ENCODE measurements at places on chromosomes 3 and 15.

DNA sequence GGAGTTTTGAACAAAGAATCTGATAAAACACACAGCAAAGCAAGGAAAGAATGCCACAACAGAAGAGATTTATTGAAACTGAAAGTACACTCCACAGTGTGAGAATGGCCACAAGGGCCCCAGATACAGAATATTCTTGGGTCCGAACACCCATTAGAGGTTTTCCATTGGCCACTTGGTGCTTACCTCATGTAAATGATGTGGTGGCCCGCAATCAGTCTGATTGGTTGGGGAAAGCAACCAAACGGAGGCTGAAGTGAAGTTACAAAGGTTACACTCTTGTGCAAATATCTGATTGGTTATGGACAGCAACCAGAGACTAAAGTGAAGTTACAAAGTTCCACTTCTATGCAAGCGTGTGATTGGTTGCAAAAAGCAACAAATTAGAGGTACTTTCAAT, 20.4 kb downstream of the NSUN3 start:
- DNase-seq = no peak

GRCh38 chr3:85780806-85781205, 822.0 kb downstream of the CADM2 start:
- DNase-seq = no peak

DNA sequence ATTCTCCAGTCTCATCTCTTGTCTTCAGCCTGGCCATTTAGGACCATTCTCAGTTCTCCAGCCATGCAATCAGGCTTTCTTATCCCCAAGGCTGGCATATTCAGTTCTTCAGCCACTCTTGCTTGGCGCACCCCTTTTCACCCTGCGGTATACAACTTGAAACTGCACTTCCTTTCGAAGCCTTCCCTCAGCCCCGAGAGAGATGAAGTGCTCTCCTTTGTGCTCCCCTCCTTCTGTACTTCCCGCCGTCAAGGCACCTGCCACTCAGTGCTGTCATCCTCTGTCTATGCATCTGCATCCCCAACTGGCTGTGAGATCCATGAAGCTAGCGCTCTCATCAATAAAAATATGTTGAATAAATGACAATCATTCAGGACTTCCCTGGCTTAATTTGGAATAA, 45.7 kb downstream of the MORC1 start:
- DNase-seq = no peak

DNA sequence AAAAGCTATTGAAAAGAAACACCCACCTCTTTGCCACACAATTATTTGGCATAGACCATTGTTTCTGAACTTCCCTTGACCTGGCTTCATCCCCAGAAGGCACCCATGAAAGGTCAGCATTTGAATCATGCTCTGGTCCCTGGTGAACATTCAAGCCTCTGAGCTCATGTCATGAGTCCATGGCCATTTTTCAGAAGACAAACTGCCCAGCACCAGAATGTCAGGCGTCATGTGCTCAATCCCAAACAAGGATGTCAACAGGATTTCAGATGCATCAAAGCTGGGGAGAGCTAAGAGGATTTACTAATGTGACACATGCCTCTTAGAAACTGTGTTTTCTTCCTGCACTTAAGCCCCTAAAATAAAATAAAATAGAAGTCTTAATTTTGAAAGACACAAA, 41.3 kb downstream of the TMED3 start:
- DNase-seq = no peak

- no peak for DNase-seq
These were observed 70.8 kb upstream of the PRR20G start for GRCh38 chr3:127358641-127359040.

GRCh38 chr3:133466531-133467386, 66.9 kb downstream of the BFSP2 start:
- no peak for DNase-seq

- no peak for DNase-seq
These were observed 969 bp upstream of the BSN start for GRCh38 chr3:49553324-49553691.

GRCh38 chr15:69272139-69272538, 26.6 kb upstream of the PAQR5 start:
- DNase-seq = no peak

DNA sequence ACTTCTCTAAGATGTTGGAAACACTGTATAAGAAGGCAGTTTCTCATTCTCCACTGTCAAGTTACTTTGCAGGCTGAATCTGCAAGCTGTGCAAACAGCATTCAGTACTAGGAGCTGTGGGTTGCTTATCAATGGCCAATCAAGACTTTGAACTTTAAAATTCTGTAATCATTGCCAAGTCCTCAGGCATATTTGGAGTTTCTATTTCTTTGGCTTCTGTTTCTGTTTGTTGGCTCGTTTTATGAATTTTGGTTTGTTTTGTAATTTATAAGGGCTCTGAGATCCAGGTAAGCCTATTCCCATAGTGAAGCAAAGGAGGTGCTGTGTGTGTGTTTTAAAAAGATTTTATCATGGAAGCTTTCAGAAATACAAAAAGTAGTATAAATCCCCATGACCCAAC, 32.1 kb downstream of the TLNRD1 start:
- no peak for DNase-seq
